ENCODE measurements at places on chromosomes 12 and 14. TPM values are rescaled to one million over a fixed set of nuclear protein-coding genes. Genes with fewer than 3 reads are reported as not detected.

DNA sequence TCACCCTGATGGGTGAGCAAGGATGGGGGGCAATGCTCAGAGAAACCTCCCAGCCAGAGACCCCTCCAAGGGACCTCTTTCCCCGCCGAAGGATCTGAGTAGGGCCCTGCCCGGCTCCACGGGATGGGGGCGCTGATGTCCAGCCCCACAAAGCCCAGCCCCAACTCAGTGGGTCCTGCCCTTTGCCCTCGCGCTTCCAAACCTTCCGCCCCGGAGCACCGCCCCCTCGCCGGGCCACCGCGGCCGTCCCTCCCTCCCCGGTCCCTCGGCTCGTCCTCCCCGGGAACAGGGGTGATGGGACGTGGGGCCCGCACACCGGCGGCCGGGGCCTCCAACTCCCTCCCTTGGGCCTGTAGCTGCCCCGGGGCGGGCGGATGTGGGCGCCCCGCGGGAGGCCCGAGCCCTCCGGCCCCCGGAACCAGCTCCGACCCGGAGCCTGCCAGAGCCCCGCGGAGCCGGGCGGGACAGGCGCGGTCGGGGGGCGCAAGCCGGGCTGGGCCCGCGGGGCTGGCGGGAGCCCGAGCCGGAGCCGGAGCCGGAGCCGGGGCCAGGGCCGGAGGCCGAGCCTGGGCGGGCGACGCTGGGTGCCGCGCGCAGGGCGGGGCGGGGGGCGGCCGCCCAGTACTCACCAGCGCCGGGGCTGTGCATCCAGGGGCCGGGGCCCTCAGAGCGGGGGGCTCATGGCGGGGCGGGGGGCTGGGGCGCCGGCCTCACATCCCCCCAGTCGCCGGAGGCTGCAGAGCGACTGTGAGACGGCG lies 386 bp downstream of the HDAC7 start:
- H3K27me3 ChIP-seq = no peaks in the 10 kb centered on the region
- peak; percentile 89 for DNase-seq
- H3K4me3 ChIP-seq = peak overlapping the region; percentile 84
- H3K4me1 ChIP-seq = peaks cover 55% of the 10 kb centered on the region
- peaks cover 6% of the 10 kb centered on the region for H3K36me3 ChIP-seq

- H3K27ac ChIP-seq = no peak overlapping the region
- no peak overlapping the region for H3K4me3 ChIP-seq
- no peaks in the 10 kb centered on the region for H3K36me3 ChIP-seq
- H3K4me1 ChIP-seq = peaks cover 9% of the 10 kb centered on the region
- no peak for DNase-seq
- no peaks in the 10 kb centered on the region for H3K27me3 ChIP-seq
Observed at GRCh38 chr12:58433959-58434358, 486.3 kb downstream of the LRIG3 start.

Gene C3AR1
- 0.72 TPM for total RNA-seq

DNA sequence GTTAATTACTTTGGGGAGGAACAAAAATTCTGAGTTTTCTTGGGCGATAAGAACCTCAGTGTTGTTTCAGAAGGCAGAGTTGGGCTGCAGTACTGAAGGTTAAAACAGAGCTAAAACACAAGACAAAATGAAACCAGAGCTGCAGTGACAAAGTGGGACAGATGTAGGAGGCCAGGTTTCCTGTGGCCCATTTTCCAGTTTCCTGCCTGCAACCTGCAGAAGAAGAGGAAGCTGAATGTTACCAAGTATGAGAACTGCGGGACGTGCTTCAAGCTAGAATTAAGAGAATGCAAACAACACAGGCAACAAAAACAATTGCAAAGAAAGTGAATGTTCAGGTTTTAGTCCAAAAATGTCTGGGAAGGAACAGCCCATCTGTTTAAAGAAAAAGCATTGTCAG lies 17.8 kb downstream of the ELK3 start:
- H3K27me3 ChIP-seq = no peaks in the 10 kb centered on the region
- H3K27ac ChIP-seq = peak overlapping the region; percentile 58
- DNase-seq = no peak
- peaks cover 9% of the 10 kb centered on the region for H3K36me3 ChIP-seq
- peaks cover 38% of the 10 kb centered on the region for H3K4me1 ChIP-seq

Gene MMAB
- total RNA-seq = 34.4 TPM

Gene MYF6
- not detected for total RNA-seq

Gene OR6C68
- total RNA-seq = not detected

GRCh38 chr12:93977081-93977480 lies 171.3 kb upstream of the PLXNC1 start:
- DNase-seq = no peak
- H3K36me3 ChIP-seq = no peaks in the 10 kb centered on the region
- H3K4me1 ChIP-seq = peaks cover 25% of the 10 kb centered on the region
- no peaks in the 10 kb centered on the region for H3K27me3 ChIP-seq
- H3K27ac ChIP-seq = no peak overlapping the region

GRCh38 chr12:92094751-92095161 lies 50.9 kb downstream of the BTG1 start:
- no peak overlapping the region for H3K4me3 ChIP-seq
- peak; percentile 39 for DNase-seq
- H3K27ac ChIP-seq = no peak overlapping the region
